ENCODE measurements at places on chromosomes 6 and 20.

DNA sequence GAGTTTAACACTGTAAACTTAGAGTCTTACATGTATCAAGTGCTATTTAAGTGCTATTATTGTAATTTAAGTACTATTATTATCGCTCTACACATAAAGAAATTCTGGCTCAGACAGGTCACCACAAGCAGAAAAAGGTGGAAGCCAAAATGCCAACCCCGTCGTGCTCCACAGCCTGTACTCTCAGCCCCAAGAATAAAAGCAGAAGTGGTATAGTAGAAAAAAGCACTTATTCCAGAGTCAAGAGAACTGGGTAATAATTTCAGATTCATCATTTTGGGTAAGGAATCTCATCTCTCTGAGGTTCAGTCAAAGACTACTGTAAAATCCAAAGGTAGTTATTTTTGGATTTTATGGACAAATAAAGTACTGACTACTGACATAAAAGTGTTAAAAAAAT lies 943 bp downstream of the ZUP1 start:
- DNase-seq = no peak

DNA sequence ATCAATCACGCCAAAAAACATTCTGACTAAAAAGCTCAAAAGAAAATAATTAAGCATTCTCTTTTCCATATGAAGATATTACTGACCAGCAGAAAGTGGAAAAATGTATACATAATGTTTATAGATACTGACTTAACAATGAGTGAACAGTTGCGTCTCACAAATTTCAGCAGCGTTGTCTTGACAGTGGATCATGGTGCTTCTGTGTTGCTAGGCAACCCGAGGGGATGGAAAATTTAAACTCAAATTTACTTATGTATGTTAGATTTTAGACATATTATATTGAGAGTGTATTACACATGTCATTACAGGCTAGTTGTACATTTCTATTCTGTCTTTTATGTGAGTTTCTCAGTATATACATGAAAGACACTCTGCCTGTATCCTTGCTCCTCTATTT lies 110.2 kb downstream of the LAMA2 start:
- DNase-seq = no peak

DNA sequence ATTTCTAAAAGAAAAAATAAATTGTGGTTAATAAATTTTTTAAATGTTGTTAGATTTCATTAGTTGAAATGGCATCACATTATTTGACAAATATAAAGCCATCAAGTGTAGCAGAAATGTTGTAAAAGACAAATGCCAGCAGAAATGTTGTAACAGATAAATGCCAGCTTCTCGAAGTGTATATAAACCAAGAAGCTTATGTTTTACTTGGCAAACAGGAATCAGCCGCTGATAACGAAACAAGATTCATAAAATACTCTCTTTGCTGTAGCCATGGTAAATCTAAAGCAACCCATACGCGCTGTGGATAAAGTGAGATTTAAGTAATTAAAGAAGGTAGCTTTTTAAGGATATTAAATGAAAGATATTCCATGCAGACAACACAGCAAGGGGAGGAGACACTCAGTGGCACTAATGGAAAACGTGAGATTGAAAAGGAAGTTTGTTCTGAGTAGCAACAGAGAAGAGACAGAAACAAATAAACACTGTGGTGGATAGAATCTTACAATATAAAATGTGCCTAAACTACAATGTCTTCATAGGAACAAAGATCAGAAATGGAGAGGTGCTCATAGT lies 29.6 kb downstream of the BTBD9 start:
- no peak for DNase-seq

GRCh38 chr20:14556206-14556605 lies 218.8 kb upstream of the FLRT3 start:
- DNase-seq = no peak

- no peak for DNase-seq
Observed at GRCh38 chr20:39607141-39607540, 645.0 kb downstream of the DHX35 start.

DNA sequence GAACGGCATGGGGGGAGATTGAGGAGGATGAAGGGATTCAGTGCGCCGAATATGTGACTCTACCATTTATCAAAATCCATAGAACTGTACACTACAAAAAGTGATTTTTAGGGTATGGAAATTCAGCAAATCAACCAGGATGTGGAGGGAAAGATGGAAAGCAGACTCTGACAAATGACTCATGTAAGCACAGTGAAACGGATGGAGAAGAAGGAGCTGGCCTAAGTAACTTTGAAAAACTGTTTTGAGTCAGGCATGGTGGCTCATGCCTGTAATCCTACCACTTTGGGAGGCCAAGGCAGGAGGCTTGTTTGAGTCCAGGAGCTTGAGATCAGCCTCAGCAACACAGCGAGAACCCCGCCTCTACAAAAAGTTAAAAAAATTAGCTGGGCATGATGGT lies 39.2 kb downstream of the MUC22 start:
- no peak for DNase-seq
